ENCODE measurements at places on chromosomes 1 and 21.

GRCh38 chr1:106798991-106799390 is 257.5 kb upstream of the PRMT6 start:
- no peak for DNase-seq

DNA sequence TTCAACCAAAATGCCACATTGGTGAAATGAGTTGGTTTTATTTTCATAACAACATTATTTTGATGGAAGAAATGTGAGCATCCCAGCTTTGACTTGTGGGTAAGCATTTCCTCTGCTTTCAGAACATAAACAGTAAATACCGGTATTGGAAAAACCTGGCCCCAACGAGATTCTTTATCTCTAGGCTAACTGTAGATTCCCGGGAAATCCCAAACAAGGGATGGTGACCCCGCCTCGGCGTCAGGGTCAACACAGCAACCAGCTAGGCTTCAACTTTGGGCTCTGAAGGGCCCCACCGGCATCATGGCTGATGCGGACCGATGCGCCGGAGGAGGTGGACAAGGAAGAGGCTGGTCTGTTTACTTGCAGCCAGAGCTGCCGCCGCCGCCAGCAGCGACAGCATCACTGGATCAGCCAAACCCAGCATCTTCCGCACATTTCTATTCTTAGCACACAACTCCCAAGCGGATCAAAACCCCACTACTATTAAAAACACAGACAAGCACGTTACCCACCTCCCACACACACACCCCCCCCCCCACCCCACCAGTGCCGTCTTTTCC is 1.1 kb downstream of the AKT3 start:
- no peak for DNase-seq

- no peak for DNase-seq
Measured at GRCh38 chr21:36171741-36172331, 15.2 kb downstream of the DOP1B start.

DNA sequence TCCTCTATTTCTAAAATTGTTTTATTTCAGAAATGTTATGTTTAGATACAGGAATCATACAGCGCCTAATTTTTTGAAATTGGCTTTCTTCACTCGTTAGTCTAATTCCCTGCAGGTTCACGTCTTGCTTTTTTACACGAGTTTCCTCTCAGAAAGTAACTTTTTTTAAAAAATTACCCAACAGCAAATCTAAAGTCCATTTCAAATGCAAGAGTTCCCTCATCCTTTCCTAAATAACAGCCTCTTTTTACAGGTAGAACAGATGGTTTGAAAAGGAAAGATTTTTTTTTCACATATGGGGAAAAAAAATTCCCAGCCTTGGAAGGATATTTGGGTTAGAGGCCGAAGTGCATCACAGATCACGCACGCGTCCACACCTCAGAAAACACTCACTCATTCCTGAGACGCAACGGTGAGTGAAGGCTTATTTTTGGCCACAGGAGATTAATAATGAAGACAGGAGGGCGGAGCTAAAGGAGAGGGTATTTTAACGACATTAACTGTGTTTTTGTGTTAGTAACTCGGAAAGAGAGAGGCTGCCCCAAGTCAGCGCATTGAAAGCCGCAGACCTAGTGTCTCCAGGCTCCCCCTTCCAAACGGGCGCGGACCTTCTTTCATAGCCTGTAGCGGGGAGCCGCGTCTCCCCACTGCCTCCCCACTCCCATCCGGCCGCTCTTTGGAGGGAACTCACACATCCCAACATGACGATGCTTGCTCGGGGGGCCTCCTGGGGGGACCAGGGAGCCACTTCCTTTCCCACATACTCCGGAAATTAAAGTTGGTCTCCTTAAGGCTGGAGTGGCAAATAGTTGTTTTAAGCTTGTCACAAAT is 969 bp upstream of the RIPK4 start:
- DNase-seq = no peak
